ENCODE measurements at places on chromosomes 6 and 20. TPM values are rescaled to one million over a fixed set of nuclear protein-coding genes. Genes with fewer than 3 reads are reported as not detected.

TRIM10 gene
- total RNA-seq: 2.1 TPM

PSMB9 gene
- total RNA-seq: 2.1 TPM

C20orf144 gene
- not detected for total RNA-seq

SRMS gene
- total RNA-seq: not detected

CTSZ gene
- total RNA-seq: 420 TPM

HLA-DRB5 gene
- total RNA-seq: not detected
